NCI-H187 (cell line): ENCODE measurements at places on chromosomes 13 and 19.

GRCh38 chr13:32581177-32581786 lies 5.0 kb upstream of the PDS5B start:
- DNase-seq = no peak

DNA sequence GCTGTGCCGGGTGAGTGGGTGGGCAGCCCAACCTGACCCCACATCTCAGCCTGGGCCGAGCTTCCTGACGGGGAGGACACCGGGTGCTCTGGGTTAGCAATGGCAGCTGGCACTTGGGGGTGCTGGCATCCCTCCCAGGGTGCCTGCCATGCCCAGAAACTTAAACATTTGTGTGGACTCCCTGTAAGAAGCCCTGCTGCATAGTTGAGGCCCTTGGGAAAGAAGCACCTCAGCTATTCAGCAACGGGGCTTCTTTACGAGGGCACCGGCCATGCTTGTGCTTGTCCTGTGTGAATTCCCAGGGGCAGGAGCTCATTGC lies 33.8 kb upstream of the MEDAG start:
- no peak for DNase-seq

GRCh38 chr19:18669524-18669817 lies 14.0 kb upstream of the CRTC1 start:
- DNase-seq = no peak

- DNase-seq = no peak
Measured at GRCh38 chr13:111267205-111267604, 53.2 kb upstream of the TEX29 start.

GRCh38 chr19:3374369-3375112 lies 8.2 kb downstream of the NFIC start:
- DNase-seq = no peak

GRCh38 chr13:32031025-32031814 lies at the start of gene FRY:
TSS of gene FRY (plus strand) at chr13:32031774. CDS start at chr13:32031796, 22 bp downstream.
- peak; percentile 38 for DNase-seq

DNA sequence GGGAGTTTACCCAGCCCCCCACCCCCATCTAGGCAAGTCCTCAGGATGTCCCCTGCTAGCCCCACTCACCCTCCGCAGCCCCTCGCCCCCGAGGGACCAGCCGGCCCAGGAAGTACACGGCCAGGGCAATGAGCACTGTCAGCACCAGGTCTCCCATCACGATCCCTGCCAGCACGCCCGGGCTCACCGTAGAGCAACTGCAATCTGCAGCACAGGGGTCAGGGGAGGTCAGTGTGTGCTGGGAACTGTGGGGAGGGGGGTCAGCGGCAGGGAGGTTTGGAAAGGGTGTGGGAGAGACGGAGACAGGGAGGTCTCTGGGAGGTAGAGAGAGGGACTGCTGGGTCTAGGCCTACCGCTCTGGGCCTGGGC lies 734 bp downstream of the TYROBP start:
- DNase-seq = no peak

DNA sequence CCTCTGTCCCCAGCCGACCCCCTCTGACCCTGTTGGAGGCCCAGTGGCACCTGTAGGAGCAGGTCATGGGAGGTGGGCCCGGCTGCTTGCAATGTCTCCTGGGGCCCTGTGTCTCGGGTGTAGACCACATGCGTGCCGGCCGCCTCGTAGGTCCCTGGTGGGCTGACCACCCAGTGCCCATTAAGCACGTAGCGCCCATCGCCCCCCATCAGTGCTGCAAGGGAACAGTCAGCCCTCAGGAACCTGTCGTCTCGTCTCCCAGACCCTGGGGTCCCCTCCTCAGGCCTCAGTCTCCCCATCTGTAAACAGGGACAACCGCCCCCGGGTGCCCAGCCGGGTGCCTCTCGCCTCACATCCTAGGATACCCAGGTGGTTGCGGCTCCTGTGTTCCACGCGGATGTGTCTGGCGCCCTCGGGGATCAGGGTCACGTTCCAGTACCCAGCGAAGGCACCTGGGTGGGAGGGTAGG lies 5.6 kb downstream of the ADAMTSL5 start:
- DNase-seq = no peak

DNA sequence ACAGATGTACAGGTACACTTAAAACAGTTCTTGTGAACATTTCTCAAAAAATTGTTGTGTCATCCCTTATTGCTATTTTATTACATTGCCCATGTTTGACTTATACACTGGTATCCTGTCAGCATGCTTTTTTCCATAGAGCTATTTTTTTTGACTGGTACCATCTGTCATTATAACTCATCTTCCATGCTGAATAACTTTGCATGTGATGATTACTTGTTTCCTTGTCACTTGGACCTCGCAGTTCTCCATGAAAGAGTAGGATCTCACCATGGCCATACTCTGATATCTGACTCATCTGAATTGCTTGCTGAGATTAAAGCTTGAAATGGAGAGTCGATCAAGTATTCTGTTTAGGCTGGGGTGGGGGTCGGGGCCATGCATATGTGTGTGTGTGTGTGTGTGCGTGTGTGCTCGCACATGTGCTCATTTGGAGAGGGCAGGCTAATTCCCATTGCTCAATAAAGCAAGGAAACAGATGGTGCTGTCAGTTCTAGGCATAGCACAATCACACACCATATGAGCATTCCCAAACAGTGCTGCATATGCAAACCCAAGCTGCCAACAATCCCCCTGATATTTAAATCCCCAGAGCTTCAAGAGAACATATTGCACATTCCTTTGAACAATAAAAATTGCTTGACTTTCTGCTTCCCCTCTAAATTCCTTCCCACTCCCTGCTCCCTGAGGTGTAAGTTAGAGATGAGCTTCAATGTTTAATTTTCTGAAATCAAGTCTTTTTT lies 62.9 kb downstream of the NHLRC3 start:
- no peak for DNase-seq

- DNase-seq = no peak
Measured at GRCh38 chr13:94286581-94286980, 192.9 kb downstream of the DCT start.
